Cardiac muscle cell (in vitro differentiated cells and primary cell): ENCODE measurements at places on chromosomes 12 and 14.

DNA sequence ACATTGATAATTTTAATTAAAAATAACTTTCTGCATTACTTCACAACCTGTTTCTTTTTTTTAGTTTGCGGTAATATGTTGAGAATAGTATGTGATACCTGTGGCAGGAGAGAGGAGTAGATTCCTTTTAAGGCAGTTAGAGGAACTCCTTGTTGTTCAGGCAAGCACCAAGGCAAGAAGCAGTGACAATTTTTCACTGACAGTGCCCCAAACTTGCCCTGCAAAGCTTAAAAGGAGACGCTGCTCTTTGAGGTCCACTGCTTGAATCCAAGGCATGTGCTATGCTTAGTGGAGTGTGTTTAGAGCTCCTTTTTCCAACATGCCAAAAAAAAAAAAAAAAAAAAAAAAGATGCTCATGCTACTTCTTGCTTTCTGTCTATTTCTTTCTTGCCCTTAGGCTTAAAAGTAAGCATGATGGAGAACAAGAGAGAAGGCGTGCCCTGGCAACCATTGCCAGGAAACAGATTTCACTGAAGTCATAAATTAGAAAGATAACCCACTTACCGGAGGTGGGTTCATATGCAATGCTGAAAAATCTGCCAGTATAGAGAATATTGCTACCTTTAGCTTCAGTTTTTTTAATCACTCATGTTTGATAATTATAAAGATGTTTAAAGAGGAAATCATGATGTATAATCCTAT, 58.3 kb upstream of the DYRK2 start:
- DNase-seq, result no peak

DNA sequence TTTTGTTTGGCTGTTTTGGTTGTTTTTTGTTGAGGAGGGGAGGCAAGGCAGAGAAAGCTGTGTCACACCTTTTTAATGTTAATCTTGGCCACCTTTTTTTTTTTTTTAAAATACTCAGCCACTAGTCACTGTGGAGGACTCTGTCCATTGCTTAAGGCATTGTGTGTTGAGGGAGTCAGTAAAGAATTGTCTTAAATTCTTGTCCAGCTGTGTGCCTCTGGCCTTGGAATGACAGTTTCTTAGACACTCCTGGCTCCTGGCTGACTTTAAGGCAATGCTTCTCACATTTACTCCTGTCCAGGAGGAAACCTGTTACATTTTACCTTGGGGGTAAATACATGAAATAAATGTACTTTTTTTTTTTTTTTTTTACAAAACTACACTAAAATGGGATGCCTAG, 18.1 kb upstream of the SMCO2 start:
- DNase-seq, result no peak

DNA sequence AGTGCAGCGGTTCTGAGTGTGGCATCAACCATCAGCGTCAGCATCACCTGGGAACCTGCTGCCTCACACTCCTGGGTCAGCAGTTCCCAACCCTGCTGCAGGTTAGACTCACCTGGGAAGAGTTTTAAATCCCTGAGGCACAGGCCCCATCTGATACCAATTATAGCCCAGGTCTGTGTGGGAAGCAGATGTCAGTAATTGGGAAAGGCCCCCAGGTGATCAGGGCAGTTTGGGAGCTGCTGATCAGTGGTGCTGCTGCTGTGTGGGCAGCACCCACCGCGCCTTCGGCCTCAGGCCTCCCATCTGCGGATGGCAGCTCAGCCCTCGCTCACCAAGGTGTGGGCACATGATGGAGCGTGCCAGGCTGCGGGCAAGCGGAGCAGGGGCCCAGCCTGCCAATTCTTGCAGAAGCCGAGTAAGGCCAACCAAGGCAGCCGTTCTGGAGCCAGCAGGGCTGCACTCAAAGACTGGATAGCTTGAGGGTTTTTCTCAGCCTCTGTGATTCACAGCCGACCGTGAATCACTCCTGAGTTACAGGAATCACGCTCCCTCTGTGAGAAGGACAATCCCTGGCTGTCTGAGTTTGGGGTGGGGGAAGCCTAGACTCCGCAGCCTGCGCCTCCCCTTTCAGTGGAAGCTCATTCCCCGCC, 155.6 kb upstream of the SFSWAP start:
- DNase-seq, result no peak

DNA sequence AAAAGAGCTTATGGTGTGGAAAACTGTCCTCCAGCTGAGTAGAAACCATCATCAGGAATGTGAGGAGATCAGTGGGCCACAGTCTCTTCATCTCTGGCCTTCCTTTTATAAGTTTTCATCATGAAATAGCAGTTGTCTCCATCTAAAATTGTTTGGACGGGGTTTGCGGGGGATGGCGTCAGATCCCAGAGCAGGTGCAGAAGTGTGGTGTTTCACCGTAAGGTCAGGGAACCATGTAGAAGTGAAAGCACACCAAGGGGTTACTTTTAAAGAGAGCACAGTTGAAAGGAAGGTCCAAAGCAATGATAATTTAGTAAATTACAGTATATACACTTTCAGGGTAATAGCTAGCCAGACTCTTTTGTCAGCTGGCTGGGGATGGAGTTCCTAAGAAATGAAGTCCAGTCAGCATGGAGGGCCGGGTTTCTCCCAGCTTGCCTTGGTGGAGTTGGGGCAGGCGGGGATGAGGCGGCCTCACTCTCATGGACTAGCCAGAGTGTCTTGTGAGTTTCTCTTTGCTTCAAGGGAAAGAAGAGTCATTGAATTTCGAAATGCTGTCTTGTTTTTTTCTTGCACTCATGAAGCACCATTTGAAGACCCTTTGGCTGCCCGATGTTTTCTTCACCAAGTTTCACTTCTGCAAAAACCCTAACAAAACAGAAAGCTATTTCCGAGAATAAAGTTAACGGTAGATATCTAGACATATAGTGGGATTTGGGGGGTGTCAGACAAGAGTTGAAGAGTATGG, 100.6 kb downstream of the ETV6 start:
- DNase-seq, result no peak

DNA sequence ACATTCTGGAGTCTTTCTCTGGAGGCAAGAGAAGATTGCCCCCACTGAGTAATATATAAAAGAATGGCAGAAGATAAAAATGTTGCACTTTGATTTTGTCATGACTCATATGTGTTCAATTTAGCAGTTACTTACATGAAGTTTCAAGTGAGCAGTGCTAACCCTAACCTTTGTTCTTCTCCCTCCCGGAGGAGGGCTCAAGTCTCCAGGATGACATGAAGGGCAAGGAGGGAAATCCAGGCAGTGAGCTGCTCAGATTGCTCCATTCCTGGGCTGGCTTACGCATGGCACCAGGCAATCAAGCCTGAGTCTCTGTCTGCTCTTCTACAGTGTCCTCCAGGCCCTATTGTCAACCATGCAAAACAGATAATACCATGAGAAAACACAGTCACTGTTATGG, 322.3 kb downstream of the DUSP6 start:
- DNase-seq, result peak; percentile 12

DNA sequence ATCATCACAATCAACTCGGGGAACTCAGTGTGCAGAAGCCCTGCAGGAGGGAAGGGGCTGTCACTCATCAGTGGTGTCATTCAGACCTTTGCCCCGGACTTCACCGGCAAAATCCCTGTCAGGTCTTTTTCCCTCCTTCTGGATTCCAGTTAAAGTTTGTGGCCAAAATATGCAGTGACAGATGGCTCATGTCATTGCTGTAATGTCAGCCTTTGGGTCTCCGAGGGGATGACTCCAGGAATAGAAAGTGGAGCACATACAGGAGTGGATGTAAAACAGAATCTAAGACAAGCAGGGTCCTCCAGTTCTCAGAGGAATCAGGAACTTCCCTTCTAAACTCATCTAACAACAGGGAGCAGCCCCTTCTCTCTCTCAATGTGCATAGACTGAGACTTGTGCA, 130.3 kb upstream of the RASSF8 start:
- no peak for DNase-seq

DNA sequence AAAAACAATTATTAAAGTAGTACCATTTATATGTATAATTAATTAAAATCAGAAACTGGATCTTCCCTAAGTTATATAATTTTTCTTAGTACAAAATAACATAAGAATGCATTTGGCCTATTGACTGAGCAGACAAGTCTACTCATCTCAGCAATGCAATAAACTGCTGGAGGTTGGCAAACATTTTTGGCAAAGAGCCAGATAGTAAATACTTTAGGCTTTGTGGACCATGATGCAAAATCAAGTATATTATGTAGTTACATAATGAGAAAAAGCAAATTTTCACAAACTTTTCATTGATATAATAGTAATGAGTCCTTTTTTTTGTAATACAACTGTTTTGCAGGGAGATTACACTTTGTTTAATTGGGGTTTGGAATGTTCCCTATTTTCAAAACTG, 30.9 kb downstream of the ERGIC2 start:
- DNase-seq, result peak; percentile 70

DNA sequence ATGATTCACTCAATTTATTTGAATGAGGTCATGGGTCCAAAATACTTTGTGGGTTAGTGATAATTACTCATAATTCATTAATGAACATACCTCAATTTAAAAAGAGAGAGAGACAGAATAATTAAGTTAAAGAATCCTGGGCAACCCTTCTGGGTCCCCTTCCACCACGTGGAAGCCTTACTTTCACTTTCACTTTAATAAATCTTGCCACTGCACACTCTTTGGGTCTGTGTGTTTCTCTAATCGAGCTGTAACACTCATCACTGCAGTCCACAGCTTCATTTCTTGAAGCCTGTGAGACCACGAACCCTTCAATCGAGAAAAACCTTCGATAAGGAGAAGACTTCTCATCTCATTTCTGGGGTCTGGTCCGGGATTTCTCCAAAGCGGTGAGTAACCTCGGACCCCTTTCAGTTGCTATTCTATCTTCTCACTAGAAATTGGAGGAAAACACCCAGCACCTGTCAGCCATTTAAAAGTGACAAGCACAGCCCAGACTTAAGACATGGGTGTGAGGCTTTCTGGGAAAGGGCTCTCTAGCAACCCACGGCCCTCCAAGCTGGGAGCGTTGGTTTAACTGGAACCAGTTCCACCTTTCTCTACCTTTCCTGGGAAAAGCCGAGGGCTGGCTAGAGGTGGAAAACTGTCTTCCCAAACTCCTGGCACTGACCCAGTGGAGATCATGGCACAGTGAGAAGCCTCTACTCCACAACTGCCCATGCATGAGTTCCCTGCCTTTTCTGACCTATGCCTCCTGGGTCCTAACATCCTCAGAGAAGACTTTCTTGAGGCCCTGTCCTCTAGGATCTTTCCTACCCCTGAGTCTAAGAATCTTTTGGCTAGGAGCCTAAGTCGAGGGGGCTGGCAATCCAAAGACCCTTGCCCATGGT, 148.8 kb upstream of the ATF7IP start:
- DNase-seq, result no peak

DNA sequence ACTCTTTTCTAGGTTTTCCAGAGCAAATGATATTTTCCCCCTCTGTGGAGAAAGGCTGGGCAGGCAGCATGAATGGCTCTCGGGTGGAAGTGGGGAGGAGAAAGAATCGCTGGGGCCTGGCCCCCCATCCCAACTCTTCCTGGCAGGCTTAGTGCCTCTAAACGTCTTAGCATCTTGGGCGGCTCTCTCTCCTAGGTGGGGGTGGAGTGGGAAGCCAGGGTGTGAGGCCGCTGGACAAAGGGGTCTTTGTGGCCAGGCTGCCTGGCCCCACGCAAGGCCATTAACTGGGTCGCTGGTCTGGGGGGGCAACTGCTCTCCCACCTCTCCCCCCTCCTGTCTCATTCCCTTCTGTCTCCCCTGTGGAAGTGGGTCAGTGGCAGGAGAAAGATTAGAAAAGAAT, 4.7 kb downstream of the LRP1-AS start:
- DNase-seq, result no peak

DNA sequence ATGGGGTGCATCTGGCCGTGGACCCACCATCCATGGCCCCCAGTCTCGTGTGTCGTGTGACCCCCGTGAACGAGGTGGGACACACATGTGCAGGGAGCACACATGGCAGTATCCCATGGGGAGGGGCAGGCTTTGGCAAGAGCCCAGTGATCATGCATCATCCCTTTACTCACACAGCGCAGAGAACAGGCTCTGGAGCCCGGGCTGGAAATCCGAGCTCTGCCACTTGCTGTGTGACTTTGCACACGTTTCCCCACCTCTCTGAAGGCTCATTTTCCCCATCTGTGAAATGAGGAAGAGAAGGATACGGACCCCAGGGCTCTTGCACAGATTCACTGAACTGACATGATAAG, 119.9 kb downstream of the PHETA1 start:
- no peak for DNase-seq

DNA sequence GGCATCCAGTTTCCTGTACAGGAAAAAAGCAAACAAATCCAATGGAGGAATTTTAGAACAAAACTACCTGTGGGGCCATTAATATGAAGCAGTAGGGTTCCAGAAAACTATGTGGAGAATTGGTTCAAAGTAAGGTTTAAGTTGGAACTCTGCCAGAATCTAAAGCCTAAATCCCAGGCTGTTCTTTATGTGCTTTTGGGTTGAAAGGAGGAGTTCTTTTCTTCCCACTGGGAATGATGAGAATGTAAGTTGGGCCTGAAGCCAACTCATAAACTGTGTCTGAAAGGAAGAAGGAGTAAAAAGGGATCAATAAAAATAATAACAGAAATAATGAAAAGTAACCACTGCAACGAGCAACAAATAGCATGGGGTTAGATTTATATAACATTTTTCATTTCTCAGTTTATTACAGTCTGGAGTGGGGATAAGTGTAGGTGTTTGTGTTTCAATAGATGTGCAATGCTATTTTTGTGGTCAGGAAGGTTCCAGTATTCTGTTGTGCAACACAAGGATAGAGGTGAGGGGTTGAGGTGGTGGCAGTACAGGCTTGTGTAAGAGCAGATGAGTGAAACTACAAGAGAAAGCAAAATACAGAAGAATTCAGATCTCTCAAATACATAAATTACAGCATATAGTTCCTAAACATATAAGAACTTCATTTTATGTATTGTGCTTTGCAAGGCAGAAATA, 373.6 kb downstream of the EMP1 start:
- DNase-seq, result peak; percentile 19

- DNase-seq, result no peak
Measured at GRCh38 chr14:74348241-74348734, at the start of gene VRTN. TSS of gene VRTN (plus strand) at chr14:74348471. CDS start at chr14:74356784, 8,313 bp downstream.

- no peak for DNase-seq
Measured at GRCh38 chr12:116302166-116303058, 24.9 kb upstream of the MED13L start.

- DNase-seq, result peak; percentile 20
Measured at GRCh38 chr12:1204581-1205121, 213.6 kb downstream of the ERC1 start.

DNA sequence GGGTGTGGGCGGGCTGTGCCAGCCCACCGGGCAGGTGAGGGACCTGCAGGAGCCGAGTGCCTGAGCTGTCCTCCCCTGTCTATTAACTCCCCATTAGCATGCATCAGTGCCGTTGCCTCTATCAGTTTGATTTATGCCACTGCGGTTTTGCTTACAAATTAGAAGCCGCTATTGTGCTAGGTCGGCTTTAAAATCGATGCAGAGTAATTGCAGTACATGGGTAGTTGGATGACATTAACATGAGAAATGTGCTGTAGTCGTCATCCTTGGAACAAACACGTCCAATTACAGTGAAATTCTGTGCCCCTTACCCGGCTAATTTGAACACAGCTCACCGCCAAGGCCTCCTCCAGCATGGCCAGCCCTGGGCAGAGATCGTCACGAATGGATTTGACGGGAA, 145.8 kb downstream of the TSPAN9 start:
- DNase-seq, result no peak

DNA sequence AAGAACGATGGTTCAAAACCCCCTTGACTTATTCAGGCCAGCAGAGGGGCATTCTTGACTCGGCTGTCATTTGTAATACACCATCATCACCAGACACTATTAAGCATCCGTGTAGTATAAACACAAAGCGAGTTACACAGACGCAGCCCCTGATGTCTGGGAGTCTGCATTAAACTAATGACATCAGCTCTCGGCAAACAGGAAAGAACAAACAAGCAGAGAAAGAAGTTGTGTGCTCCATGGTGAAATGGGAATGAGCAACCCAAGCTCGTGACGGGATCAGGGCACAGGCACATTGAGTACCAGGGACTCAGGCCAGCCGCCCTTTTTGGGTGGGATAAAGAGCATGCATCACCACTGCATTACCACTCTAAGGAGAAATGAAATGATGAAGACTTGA, 460.1 kb downstream of the MED13L start:
- DNase-seq, result no peak
